Activated T-helper 17 cell treated with anti-CD3 and anti-CD28 coated beads, Interleukin-2, amount 50 U/mL, for 72 hours (primary cell): ENCODE measurements at places on chromosomes 13 and 19.

DNA sequence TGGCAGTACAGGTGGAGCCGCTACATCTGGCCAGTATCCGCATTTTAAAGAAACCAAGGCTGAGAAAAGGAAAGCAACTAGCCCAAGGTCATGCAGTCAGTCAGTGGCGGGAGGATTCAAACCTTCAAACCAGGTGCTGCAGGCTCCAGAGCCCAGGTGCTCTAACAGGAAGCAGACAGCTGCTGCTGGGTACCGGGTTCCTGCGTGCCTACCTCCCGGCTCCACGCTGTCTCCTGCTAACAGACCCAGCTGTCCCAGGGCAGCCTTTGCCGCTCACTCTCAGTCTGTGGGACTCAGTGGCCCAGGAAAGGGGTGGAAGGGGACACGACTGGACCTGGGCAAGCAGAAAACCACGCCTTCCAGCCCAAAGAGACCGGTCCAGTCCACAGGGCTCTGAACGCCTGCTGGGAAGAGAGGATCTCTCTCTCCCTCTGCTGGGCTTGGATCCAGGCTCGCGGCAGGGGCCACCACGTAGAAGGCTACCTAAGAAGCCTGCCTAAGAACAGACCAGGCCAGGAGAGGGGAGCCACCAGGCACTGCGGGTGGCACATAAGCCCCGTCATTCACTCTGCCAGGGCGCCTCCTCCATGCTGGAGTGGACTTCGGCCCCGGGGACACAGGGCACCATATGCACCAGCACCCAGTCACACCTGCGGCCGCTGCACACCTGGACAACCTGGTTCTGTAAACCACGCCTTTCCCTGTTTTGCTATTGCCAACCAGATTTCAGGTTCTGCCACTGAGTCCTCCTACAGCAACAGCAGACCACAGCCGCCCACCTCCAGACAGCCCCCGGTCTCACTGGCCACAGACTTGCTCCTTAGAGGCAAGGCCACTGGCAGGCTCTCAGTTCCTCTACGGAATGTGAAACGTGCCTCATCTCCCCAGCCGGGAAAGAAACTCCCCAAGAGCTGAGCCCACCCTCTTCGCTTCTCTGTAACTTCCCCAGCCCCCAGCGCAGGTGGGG, 4.6 kb downstream of the DAPK3 start:
- ATAC-seq: no peak

DNA sequence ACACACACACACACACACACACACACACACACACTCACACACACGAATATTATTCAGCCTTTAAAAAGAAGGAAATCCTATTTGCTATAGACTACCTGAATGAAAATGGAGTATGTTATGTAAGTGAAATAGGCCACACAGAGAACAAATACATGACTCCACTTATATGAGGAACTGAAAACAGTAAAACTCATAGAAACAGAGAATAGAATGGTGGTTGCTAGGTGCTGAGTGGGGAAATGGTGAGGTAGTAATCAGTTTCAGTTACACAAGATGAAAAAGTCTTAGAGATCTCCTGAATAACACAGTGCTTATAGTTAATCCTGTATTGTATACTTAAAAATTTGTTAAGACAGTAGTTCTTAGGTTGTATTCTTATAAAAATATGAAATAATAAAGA, 8.2 kb downstream of the ZNF677 start:
- peak; percentile 37 for ATAC-seq

GRCh38 chr19:14495672-14496028, 277 bp downstream of the GIPC1 start:
- no peak for ATAC-seq

DNA sequence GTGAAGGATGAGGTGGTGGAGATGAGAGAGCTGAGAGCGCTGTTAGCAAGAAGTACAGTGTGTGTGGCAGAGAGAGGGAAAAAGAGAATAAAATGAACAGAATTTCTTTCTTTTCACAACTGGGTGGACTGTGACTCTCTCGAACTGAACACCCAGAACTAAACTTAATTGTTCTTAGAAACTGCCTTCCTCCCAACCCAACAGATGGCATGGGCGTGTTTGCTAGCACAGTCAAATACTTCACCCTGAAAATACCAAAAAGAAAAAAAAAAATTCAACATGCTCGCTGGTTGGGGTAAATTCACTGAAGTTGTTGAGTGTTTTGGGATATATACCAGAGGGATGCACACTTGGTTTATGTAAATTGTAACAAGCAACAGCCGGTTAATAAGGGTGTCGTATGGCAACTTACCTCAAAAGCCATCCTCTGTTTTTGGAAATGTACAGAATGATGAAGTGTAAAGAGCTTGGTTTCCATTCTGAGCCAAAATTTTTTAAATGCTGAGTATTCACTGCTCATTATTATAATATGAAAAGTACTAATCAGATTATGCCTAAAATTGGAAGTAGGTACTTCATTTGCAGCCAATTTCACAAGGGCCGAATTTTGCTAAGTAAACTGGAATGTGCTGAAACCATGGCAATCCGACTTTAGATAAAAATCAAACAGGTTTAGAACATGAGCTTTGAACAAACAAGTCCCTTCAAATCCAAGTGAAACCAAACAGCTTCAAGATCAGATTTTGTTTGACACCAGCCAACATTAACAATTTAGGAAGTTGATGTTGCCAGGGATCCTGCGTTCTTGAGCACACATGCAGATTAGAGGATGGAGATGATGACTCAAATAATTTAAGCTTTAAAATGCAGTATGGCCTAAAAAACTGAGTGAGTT, 115.8 kb downstream of the ZIC5 start:
- no peak for ATAC-seq
